ENCODE measurements at places on chromosomes 3 and 15.

DNA sequence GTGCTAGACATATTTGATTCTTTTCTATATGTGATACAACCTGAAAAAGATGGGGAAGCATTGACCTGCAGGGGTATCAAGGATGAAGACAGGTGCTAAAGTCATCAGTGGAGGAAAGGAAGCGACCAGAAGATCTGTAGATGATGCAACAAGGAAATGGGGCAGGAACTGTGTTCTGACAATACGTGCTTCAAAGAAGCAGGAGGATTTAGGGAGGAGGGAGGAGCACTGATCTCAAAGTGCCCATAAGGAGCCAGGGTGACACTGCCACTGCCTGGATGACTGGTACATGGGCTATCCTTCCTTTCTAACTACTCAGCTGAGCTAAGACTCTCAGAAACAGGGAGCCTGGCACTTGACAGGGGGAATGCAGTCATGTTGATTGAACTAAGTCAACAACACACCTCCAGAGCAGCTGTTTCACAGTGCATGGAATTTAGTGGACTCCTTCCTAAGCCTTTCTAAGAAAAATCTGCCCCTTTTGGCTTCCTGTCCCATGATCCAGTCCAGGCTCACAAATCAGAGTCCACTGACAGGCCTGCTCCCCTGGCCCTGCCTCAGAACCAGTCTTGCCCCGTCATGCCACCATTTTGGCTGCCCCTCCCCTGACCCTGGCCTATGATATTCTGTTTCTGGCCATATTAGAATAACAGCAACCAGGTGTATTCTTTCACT is 12.0 kb downstream of the LYSMD4 start:
- no peak for DNase-seq

DNA sequence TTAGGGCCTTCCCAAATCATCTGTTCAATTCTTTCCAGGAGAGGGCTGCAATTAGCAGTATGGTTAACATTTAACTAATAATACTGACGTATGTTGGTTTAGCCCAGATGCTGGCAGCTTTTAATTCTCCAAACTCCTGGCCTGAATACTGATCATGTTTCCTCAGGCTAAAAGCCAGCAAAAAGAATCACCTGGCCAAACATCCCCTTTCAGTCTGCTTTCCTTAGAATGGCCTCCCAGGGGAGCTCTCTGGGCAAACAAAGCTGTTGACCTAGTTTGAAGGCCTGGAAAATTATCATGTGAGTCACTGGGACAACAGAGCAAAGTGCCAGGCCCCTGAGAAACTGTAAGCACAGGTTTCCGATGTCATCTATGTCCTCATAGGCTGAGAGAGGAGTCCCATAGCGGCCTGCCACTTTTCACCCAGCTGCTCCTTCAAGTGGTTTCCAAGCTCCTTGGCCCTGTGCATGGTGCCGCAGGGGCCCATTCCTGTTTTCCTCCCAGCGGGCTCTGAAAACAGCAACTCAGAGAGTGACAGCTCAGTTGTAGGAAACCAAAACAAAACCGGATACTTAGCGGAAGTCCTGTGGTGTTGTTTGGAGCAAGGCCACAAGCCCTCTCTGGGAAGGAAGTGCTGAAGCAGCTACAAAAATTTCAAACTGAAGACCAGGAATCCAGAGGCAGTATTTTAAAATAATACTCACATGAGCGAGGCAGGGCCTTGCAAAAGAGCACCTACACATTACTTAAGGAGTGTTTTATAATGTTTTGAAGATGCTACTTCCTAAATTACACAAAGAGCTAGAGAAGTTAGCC is 36.5 kb upstream of the RAB11A start:
- DNase-seq, result peak; percentile 96

DNA sequence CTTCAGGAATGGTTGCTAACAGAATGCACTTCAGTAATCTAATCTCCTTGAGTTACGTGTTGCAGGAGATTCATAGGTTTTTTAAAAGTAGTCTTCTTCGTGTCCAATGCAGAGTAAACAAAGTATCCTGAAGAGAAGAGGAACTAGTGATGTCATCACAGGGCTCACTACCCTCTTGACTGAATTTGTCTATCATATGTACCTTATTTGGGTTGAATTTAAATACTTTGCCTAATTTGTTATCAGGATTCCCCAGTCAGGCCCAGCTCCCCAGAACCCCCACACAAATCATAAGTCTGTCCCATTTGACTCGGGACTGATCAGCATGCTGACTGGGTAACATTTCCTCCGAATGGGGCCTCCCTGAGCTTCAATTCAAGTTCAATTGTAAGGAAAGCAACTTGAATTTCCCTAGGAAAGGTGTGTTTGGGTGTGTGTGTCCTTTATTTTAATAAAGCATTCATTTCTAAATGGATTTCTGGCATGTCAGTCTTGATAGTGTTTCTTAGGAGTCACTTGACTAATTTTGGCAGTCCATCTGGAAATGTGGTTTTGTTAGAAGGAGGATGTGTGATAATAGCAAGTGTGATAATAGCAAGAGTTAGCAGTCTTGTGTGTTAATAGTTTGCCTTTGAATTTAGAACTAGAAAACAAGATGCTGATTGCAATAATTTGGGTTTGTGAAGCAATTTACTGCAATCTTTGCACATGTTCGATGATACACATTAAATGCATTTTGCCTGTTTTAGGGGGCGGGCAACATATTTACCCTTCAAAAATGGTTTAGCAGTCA is 21.9 kb downstream of the OXNAD1 start:
- DNase-seq, result no peak

GRCh38 chr3:127796831-127797150 is 25.5 kb downstream of the MGLL start:
- DNase-seq, result no peak

DNA sequence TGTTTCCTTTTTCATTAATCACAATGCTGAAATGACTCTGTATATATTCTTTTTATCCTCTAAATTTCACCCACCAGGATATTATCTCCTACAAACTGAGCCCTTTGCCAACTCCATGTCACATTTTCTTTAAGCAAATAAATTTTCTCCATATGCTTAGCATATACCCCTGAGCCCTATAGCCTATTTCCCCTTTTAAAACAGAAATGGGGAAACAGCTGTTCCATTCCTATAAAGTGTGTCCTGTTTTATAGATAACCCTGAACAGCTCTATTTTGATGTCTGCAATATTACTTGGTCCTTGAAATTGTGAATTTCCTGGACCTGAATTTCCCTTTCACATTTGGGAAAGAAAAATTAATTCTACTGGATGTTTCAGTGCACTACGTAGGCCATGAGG is 15.6 kb upstream of the FILIP1L start:
- no peak for DNase-seq

DNA sequence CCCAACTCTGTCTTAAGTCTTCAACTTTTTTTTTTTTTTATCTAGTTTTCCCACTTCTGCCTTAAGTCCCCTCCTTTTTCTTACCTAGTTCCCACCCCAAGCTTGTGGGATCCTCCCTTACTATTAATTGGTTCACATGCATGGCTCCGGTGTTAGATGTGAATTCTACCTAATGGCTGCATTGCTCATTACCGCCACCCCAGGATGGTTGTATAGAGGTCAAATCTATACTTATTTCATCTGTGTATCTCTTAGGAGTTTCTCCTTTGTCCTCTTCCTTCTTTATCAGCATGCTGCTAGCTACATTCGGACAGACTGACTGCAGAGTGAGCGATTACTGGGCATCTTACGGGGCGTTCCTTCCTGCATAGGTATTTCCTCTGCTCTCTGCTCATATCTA is 605.7 kb upstream of the GRM7 start:
- no peak for DNase-seq

DNA sequence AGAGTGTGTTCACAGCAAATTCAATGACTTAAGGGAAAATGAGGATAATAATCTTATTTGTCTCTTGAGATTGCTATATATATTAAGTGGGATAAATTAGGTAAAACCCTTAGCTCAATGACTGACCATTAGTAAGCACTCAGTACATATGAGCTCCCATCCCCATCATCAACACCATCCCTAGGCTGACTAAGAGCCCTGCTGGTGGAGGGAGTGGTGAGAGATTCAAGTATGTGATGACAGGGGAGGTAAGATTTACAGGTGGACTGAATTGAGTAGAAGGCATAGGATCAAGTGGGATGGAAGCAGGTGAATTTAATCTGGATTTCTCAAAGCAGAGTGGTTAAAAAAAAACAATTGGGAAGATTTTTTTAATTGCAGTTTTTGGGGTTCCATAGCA is 21.0 kb upstream of the LRRN1 start:
- no peak for DNase-seq

- DNase-seq, result peak; percentile 50
Measured at GRCh38 chr15:39786447-39787056, 3.9 kb upstream of the FSIP1 start.

DNA sequence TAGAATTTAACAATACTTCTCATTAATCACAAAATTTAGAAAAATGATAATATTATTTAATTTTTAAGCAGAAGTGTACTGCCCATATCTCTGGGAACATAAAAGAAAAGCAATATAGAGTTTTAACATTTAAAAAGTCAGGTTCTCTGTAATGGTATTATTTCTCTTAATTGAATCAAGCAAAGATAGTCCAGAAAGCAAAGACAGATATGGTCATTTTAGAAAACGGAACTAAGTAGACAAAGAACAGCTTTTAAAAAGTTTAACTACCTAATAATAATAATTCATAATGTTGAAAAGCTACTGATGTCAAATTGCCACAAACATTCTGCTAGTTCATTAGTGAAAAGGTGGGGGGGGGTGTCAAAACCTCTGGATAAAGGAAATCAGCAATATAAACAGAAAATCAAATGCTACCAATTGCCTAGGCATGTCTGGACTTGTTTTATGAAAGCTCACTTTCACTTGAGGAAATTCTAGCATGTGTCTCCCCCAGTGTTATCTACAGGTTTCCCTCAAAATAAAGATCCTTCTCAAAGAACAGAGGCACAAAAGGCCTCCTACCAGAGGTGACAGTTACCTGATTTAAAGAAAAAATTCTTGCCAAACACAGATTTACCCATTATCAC is 1.7 kb downstream of the ZMAT3 start:
- no peak for DNase-seq

GRCh38 chr15:52975941-52976449 is 185.9 kb upstream of the ONECUT1 start:
- no peak for DNase-seq
